Liver (tissue), 10 donors: ENCODE measurements at places on chromosomes 3 and 15.

DNA sequence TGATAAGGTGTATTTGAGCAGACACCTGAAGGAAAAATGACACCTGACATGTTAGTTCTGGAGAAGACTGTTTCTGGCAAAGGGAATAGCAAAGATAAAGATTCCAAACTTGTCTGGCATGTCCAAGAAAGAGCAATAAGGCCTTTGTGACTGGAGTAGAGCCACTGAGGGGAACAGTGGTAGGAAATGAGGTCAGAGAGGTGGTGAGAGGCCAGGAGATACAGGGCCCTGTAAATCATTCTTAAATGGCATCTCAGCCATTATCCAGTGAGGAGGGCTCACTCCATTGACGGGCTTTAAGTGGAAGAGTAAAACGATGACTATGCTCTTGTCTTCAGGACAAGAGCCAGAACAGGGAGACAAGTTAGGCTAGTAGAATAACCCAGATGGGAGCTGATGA lies 4.5 kb downstream of the SLC49A4 start:
- no peak for DNase-seq

DNA sequence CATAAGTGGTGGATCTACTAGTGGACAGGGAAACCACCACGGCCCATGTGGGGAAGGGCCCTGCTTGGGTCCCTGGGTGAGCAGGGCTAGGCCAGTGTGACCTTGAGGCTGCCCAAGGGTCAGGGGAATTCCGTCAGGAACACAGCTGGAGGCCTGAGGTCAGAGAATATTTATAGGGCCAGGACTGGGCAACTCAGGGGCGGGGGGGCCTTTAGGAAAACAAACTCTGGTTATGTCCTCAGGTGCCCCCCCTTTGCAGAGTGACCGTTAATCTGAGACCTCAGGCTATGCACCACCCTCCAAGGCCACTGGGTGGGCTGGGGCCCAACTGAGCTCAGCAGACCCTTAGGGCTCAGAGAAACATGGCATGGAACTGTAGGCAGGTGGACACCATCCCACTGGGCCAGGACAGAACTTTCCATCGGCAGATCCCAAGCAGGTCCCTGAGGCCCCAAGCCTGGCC lies 2.5 kb downstream of the TWF2 start:
- no peak for DNase-seq

DNA sequence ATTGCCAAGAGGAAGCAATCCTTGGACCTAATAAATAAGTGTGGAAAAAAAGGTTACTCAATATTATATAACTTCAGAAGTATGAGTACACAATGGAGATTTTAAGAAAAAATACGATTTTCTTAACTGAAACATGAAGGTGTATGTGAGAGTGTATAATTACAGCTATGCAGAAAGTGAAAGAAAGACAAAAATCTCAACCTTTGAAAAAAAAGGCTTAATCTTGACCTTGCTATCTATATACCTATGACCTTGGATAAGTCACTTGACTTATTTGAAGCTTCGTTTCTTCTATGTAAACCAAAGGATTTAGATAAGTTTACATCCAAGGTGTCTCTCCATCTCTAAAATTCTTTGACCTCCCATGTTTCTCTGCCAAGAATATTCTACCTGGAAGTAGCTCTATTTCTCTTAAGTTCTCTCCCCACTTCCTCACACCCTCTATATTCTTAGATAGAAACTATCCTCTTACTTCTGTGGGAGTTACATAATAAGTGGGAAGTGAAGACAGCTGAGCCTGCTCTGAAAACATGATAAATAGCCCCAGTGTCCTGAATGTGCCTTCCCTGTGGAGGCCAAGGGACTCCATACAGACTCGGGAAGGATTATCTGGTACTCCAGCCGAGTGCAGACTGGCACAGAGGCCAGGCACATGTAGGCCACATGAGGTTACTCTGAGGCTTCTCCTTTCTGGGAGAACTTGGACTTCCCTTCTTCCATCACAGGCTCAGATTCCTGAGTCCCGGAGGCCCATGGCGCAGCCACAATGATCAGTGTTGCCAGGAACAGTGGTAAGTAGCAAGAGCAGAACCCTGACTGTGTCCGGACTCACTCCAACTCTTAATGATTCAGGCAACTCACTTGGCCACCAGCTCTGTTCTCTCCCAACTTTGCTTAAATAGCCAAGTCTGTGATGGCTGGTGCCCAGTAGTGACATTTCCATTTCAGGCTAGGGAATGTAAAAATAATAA lies 166.8 kb upstream of the COL8A1 start:
- no peak for DNase-seq

- no peak for DNase-seq
Observed at GRCh38 chr3:168598250-168598649, 502.5 kb upstream of the GOLIM4 start.

DNA sequence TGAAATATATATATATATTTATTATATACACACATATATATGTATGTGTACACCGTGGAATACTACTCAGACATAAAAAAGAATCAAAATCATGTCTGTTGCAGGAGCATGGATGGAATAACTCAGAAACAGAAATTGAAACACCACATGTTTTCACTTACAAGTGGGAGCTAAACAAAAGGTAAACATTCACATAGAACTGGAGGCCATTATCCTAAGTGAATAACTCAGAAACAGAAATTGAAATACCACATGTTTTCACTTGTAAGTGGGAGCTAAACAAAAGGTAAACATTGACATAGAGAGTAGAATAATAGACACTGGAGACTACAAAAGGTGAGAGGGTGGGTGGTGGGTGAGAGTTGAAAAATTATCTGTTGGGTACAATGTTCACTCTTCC lies 171.5 kb upstream of the GOLIM4 start:
- DNase-seq = no peak

DNA sequence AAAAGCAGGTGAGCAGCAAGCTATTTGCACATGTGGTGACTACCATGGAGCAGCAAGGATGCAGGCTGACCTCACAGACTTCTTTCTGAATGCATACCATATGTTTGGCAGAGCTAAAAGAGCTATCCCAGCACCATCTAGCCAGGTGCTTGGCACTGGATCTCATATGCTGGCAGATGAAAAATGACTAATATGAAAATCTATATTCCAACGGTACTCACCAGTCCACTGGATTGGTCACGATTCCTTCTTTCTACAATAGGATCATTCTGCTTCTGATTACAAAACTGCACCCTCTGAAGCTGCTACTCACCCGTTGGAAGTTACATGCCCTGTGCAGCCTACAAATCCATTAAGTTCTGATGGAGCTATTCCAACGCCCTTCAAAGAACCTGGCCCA lies 714.3 kb upstream of the CFAP20DC start:
- DNase-seq = no peak

DNA sequence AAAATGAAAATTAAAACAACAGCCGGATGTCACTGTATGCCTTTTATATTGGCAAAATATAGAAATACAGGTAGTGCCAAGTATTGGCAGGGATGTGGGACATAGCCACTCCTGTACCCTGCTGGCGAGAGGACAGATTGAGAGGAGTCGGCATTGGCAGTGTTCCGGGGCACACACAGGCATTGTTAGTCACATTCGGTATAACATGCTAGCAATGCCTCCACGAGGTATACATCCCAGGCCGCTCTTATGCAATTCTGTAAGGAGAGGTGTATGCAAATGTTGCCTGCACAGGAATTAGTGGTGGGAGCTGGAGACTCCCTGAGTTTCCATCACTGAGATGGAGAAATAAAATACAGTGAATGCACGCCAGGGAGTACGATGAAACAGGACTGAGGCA lies 99.4 kb upstream of the DLG1 start:
- no peak for DNase-seq

- no peak for DNase-seq
Observed at GRCh38 chr3:151789853-151790463, 24.0 kb upstream of the AADAC start.

GRCh38 chr3:56899078-56899477 lies 97.3 kb upstream of the ARHGEF3 start:
- DNase-seq = no peak

DNA sequence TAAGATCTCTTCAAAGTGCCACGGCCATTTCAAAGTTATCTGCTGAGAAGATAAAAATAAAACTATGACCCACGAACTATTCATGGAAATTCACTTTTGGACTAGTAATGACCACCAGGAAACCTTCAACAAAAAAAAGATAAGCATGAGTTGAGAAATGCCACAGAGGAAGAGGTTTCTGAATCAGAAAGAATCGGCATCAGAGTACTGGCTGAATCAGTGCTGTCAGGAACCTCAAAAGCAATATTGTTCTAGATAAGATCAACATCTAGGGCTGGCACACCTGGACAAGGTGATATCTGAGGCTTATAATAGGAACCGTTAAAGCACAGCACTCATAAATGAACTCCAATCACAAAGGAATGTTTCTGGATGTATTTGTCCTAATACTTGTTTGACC lies 72.7 kb downstream of the PEAK1 start:
- DNase-seq = no peak

DNA sequence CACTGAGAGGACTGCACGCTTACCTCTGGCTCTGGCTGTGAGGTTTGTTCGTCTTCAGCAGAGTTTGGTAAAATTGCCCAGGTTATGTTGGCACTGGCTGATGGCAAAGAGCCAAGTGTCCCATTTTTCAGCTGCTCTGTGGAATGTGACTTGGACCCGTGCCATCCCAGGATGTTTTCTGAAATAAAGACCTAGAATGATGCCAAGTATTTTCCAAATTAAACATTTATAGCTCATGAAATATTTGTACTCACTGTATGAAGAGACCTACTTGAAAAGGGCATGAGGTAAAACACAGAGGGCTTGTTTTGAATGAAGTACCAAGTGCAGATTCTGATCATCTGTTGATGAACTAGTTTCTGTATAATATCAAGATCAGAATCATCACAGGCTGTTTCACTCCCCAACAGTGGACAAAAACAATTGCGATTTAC lies 200.5 kb downstream of the STT3B start:
- no peak for DNase-seq

GRCh38 chr3:38985581-38985980 lies 66.2 kb downstream of the SCN11A start:
- DNase-seq = no peak

DNA sequence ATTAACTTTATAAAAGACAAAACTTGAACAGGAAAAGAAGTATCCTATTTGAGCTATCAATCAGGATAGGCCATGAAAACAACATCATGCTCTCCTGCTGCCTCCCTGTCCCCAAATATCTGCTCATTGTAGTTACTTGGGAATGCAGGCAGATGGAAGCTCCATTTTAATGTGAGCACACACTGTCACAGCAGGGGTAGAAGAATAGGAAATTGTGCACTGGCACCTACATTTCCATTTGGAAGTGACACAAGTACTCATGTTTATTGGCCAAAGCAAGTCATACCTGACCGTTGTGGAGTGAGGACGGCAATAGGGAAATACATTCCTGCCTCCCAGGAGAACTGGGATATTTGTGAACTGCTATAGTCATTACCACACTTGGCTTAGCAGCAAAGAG lies 52.4 kb downstream of the ASTE1 start:
- DNase-seq = no peak

DNA sequence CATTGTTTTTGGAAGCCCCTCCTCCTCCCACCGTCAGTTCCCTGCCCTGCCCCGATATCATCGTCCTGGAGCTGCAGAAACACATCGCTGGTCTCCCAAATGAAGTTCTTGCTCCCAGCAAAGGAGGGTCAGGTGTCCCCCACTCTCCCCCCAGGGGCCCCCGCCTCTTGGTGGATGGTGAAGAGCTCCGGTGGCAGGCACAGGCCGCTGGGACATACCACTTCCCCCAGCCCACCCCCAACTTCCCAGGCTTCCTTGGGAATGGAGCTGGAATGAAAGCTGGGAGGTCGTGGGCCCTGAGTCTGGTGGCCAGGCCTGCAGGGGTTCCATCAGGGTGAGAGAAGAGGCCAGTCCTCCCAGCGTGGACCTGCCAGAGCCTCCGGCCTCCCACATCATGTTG lies 137.7 kb downstream of the CHSY1 start:
- no peak for DNase-seq

DNA sequence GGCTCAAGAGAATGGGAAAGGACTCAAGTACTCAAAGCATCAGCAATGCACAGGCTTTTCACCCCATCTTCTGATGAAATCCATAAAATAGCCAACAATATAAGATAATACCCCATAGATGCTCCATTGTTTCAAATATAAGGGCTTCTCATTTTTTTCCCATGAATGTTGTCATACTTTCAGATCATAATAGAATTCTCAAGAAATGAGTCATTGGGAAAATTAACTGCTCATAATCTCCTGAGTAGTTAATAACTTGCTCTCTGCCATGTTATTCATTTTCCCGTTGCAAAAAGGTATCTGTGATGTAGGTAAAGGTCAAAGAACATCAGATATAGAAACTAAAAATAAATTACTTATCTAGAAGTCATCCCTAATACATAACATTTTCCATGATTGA lies 121.9 kb downstream of the NSUN3 start:
- DNase-seq = no peak

DNA sequence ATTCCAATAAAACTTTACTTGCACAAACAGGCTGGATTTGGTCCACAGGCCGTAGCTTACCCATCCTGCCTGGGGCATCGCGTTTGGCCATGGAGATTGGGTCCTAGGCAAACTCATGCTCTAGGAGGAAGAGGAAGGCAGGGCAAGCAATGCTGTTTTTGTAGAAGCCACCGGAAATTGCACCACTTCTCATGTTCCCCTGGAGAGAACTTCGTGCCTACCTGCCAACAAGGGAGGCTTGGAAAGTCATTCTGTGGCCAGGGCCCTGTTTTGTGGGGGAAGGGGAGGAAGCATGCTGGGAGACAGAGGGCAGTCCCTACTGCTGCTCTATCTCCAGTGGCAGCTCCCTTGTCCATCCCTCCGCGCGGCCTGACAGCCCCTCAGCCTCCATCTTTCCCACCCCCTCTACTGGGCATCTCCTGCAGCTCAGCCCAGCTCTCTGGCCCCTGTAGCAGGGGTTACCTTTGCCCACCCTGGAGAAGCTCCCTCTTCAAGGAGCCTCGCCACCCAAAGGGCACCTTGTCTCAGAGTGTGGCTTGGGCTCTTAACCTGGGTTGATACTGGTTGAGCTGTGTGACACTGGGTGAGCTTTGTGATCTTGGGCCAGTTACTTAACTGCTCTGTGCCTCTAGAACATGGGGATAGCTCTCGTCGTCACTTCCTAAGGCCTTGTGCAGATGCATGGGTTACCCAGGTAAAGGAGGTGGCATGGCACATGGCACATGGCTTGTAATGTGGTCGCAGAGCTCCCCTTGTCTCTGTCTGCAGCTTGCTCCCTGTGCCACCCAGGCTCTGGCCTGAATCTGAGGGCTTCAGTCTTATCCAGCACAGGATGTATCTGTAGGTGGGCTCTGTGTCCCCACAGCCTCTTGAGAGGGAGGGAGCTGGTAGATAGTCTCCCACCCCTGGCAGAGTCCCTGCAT lies 6.1 kb downstream of the ABTB1 start:
- DNase-seq = no peak

DNA sequence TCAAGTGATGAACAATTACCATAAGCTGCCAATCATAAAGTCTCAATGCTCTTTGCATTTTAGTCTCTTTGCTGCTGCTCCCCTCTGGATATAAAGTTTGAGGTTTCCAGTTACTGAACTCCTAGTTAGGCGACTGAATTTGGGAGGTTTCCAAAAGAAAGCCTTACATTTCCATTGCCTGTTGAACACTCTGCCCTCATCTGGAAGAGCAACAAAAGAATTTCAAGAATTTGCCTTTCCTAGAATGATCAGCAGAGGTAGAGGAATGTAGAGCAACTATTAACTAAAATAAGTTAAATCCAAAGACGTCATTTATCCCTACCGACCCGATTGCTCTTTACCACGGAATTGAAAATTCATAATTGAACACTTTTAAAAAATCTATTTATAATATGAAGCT lies 53.4 kb upstream of the PRICKLE2 start:
- no peak for DNase-seq
